Nephron progenitor cell (in vitro differentiated cells): ENCODE measurements at places on chromosomes 5 and 9.

- DNase-seq = no peak
Measured at GRCh38 chr5:181084621-181085195, 44.6 kb downstream of the BTNL9 start.

- DNase-seq = no peak
Measured at GRCh38 chr9:98401140-98402018, 145.9 kb upstream of the TBC1D2 start.

DNA sequence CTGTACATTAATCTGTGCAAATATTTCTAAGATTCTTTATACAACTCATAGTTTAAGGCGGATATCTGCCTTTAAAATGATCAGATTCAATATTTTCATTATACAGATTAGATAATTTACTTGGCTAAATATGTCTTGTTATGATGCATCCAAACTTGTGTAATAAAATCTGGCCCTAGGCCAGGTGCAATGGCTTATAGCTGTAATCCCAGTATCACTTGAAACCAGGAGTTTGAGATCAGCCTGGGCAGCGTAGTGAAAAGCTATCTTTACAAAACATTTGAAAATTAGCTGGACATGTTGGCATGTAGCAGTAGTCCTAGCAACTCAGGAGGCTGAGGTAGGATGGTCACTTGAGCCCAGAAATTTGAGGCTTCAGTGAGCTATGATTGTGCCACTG, 2002.2 kb upstream of the ACO1 start:
- DNase-seq = no peak

DNA sequence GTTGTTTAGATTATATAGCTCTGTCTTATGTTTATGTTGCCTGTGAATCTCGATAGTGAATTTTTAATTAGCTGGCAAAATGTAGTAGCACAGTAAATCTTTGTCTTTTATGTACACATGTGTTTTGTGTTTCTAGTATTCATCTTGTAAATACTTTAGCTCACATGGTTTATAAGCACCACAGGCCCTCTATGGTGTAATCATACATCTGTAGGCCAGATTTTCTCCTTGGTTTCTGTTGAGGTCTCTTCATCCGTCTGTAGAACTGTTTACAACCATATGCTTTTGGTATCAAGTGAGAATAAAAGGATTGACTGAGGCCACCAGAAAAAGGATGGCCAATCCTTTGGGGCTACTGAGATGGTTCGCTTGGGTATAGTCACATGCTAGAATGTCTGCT, 45.0 kb downstream of the PRR16 start:
- DNase-seq = no peak

DNA sequence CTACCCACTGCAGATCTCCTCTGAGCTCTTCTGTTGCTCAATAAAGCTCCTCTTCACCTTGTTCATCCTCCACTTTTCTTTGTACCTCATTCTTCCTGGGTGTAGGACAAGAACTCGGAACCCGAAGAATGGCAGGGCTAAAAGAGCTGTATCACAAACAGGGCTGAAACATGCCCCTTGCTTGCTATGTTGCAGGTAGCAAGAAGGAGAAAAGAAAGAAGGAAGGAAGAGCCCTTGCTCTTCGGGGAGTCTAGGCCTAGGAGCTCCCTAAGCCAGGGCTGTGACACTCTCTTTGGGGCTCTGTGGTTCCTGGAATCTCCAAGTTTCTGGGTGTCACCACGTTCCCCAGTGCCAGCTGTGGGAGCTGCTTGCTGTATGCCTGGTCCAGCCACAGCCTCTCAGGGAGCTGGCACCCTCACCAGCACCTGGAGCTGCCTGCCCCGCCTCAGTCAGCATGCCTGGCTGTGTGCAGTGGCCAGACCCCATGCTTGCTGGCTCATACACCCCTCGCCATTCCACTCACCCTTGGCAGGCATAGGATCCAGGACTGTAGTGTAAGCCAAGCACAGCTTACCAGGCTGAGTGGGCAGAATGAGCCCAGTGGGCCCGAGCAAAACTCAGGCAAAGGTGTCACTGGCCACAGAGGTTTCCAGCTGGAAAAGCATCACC, 274.8 kb upstream of the ADRA1B start:
- DNase-seq = no peak

- DNase-seq = no peak
Measured at GRCh38 chr5:153516504-153517240, 26.2 kb downstream of the GRIA1 start.

DNA sequence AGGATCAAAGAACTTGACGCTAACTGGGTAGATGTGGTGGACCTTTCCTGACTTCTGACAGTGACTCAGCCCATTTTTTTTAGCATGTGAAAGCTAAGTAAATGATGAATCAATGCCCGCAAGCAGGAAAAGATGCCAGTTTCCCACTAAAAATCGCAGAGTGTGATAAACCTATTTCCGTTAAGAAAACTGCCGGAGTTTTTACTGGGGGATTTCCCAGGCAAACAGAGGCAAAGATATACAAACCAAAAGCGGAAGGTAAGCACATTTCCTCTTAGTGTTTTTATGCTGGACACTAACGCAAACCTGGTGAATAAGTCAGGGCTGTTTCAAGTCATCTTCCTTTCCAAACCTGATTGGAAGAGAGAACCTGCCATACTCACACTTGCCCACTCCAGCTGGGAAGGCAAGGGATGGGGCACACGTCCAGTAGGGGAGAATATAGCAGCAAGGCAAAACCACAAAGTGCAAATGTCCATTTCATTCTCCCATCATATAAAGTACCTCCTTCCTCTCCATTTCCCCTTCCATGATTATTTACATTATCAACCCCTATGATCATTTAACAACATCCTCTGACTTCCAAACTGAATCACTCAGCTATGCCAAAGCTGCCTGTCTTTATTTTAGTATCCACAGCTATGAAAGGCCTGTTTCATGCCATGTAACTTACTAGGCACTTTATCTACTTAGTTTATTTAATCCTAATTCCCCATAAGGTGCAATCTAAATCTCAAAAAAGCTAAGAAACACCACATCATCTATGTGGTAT, 349.7 kb upstream of the RFX3 start:
- DNase-seq = no peak

DNA sequence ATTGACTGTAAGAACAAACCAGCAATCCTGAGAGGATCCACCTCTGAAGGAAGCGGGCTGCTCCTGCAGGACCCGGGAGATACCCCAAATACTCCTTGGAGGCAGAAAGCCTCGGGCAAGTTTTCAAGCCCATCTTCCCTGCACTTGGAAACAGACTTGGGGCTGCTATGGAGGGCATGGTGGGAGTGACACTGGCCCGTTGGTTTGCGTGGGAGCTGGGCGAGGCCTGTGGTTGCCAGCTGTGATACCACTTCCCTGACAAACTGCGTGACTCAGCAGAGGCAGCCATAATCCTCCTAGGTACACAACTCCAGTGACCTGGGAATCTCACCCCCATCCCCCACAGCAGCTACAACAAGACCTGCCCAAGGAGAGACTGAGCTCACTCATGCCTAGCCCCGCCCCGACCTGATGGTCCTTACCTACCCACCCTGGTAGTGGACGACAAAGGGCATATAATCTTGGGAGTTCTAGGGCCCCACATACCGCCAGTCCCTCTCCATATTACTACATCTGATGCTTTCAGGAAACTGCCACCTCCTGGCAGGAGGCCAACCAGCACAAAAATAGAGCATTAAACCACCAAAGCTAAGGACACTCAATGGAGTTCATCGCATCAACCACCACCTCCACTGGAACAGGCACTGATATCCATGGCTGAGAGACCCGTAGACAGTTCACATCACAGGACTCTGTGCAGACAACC, 38.1 kb upstream of the VLDLR start:
- no peak for DNase-seq

- DNase-seq = no peak
Measured at GRCh38 chr9:122819791-122820489, 8.4 kb downstream of the PDCL start.

GRCh38 chr5:41843456-41844370, 26.5 kb downstream of the OXCT1 start:
- peak; percentile 28 for DNase-seq

DNA sequence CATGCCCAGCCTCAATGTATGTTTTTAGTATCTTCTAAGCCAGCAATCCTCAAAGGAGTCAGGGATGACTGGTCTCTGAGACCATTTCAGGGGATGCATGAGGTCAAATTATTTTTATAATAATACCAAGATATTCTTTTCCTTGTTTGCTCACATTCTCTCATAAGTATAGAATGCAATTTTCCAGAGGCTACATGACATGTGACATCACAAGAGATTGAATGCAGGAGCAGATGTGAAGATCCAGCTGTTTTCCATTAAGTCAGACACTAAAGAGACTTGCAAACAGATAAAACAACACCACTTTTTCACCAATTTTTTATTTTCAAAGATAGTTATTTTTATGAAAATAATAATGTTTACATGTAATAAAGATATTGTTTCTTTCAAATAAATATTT, 22.0 kb upstream of the FREM1 start:
- no peak for DNase-seq

DNA sequence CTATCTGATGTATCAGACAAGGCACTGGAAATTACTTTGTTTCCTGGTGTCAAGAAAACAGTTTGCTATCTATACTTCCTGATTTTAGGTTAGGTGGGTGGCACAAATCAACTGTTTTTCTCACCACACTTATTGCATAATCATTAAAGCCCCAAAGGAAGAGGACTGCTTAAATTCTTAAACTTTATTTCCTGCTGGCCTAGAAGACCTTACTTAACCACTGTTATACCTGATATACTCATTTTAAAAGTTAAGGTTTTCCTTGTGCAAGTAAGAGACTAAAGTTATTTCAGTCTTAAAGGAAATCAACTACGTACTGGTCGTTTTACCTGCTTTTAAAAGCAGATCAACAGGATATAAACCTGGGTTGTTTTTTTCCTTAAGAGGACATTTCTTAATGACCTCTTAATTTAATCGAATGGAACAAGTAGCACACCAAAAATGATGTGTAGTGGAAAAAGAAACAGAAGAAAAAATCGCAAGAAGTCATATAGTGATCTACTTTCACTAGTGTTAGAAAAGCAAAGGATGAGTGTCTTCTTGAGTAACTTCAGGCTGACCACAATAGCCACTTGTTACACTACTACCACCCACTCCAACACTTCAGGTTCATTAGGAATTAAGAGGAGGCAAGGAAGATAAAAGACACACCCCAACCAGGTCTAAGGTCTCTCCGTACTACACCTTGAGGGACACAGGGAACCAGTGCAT, 974 bp downstream of the CLINT1 start:
- no peak for DNase-seq
